ENCODE measurements at places on chromosomes 2 and 18.

DNA sequence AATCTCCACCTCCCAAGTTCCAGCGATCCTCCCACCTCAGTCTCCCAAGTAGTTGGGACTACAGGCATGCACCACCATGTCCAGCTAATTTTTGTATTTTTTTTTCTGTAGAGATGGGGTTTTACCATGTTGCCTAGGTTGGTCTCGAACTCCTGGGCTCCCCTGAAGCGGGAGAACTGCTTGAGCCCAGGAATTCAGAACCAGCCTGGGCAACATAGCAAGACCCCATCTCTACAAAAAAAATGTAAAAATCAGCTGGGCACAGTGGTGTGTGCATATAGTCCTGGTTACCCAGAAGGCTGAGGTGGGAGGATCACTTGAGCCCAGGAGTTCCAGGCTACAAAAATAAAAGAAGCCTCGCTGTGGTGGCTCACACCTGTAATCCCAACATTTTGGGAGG, 12.0 kb upstream of the ZNF532 start:
- no peak for DNase-seq

- DNase-seq: no peak
Measured at GRCh38 chr2:73239776-73240175, 5.7 kb downstream of the CCT7 start.

DNA sequence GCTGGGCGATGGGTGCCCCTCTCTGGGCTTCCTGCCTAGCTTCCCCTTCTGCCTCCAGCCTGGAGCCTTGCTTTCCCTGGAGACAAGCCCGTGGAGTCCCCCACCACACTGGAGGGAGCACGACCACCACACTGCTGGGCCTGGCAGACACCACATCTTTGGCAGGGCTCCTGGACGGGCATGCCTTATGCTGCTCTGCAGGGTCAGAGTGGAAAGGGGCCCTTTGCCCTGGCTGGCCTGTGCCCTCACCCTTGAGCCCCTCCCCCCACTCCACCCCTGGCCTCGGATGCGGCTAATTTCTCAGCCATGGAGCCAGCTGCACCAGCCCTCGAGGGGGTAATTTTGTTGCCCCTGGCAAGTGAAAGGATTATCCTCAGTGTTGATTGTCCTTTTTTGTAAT, 194.5 kb downstream of the LOXHD1 start:
- DNase-seq: no peak

DNA sequence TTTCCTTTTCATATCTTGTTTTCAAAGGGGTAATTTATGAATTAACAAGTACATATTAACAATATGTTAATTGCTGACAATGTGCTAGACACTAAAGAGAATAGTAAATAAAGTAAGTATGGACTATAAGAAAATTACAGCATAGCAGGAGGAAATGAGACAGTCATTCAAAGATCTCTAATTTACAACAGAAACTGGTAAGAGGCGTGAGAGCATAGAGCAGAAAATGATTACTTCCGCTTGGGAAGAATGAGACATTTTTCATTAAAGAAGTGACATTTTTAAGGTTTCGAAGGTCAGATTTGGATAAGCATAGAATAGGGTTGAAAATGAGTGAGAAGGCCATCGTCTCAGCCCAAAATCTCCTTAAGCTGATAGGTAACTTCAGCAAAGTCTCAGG, 184.4 kb upstream of the SESTD1 start:
- no peak for DNase-seq

DNA sequence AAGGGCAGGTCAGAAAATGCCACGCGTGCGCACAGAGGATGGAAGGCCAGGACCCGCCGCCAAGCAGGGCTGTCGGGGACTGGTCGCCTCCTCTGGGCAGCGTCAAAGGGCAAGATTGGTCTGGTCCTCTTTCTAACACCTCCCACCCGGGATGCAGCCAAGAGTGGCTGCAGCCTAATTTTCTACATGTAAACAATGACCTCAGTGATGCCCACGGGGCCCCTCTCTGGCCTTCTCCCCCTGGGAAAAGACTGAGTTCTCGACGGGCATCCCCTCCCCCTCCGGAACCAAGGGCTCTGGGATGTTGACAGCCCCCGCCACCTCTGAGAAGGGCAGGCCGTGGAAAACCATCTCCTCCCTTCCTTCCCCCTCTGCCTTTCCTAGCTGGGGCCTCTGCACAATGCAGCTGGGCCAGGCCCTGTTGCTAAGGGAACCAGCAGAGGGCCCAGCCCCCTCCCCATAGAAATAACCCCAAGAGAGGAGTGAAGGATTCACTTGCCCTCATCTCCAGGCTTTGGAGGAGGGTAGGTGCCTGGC, 80.0 kb upstream of the ZNF532 start:
- DNase-seq: no peak

- DNase-seq: no peak
Measured at GRCh38 chr2:177256026-177256425, 8.5 kb downstream of the NFE2L2 start.

DNA sequence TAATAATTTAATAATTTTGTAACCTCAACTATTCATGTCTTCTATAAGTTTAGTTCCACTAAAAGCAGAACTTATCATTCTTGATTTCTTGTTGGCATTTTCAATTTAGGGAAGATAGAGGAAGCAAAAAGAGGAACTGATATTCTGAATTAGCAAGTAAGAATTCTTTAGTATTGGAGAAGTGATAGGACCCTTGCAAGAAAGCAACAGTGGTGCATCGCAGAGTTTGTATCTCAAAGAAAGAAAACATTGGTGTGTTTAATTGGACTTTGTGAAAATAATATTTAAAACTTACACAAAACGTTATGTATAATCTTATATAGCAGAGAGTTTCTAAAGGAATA, 36.5 kb upstream of the TNFRSF11A start:
- no peak for DNase-seq

GRCh38 chr2:181371195-181371594, 86.0 kb upstream of the ITGA4 start:
- DNase-seq: no peak

DNA sequence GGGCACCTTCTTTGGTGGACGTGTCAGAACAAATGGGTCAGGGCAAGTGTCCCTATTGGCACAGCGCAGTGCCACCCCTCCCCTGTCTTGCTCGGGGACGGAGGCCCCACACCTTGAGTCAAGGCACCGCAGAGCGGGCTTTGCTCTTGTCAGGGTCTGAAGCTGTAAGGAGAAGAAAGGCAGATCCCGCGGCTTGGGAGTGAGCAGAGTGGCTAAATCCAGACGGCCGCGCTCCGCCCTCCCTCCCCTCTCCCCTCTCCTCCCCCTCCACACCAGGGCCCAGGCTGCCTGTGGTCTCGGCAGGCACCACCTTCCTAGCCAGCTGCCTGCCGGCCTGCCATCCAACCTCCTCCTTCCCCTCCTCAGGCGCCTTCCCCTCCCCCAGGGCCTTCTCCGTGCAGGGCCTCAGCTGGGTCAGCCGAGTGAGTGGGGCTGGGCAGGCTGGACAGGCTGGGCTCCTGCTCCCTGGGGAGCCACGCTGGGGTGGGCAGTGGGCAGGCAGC, 25.8 kb downstream of the SPEG start:
- DNase-seq: no peak

DNA sequence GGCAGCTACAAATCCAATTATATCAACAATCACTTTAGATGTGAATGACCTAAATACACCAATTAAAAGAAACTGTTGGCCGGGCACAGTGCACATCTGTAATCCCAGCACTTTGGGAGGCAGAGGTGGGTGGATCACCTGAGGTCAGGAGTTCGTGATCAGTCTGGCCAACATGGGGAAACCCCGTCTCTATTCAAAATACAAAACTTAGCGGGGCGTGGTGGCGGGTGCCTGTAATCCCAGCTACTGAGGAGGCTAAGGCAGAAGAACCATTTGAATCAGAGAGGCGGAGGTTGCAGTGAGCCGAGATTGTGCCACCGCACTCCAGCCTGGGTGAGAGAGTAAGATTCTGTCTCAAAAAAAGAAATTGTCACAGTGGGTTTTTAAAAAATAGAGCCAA, 49.5 kb downstream of the ATL2 start:
- DNase-seq: no peak

- DNase-seq: no peak
Measured at GRCh38 chr2:23078784-23079434, 306.1 kb upstream of the KLHL29 start.

DNA sequence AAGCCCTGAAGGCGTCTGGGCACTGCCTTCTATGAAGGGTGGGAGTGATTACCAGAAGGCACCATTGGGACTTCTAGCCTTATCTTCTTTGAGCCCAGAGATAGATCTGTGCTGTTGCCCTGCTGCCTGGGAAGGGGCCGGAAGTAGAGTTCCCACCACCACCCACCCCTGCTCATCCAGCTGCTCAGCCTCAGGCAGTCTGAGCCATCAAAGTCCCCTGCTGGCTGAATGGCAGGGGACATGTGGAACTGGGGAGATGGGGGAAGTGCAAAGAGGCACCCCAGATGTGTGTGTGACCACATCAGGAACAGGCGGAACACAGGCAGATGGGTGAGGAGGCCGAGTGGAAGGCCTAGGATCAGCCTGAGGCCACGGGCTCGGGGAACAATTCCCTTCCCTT, 3.3 kb upstream of the WNT10A start:
- DNase-seq: no peak

DNA sequence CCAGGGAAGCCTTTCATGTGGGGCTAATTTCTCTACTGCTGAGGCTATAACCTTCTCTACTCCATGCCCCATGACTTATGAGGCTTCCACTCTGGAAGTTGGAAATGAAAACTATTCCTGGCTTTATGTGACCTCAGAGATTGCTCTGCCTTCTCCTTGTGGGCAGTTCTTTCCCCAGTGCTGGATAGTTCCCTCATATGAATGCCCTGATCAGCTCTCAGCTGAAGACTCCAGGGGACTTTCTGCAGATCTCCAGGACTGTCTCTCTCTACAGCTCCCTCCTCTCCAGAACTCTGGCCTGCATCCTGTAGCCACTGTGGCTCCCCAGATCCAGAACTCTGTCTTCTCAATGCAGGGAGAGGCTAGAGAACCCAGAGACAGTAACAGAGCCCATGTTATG, 235.1 kb downstream of the SEPTIN10 start:
- no peak for DNase-seq

GRCh38 chr18:72261590-72261989, 282.6 kb downstream of the CBLN2 start:
- DNase-seq: no peak

GRCh38 chr18:48440924-48441323, 31.7 kb upstream of the ZBTB7C start:
- DNase-seq: no peak

GRCh38 chr2:179250095-179250494, 14.5 kb downstream of the SESTD1 start:
- DNase-seq: no peak

- no peak for DNase-seq
Measured at GRCh38 chr2:105737980-105738657, 6.6 kb upstream of the NCK2 start.

GRCh38 chr2:220006152-220006621, 378.8 kb downstream of the SLC4A3 start:
- no peak for DNase-seq

- DNase-seq: no peak
Measured at GRCh38 chr2:194962254-194962653, 694.8 kb upstream of the SLC39A10 start.

- no peak for DNase-seq
Measured at GRCh38 chr2:212534336-212534735, 4.3 kb downstream of the ERBB4 start.

GRCh38 chr18:56139372-56139771, 499.0 kb downstream of the TXNL1 start:
- DNase-seq: no peak

DNA sequence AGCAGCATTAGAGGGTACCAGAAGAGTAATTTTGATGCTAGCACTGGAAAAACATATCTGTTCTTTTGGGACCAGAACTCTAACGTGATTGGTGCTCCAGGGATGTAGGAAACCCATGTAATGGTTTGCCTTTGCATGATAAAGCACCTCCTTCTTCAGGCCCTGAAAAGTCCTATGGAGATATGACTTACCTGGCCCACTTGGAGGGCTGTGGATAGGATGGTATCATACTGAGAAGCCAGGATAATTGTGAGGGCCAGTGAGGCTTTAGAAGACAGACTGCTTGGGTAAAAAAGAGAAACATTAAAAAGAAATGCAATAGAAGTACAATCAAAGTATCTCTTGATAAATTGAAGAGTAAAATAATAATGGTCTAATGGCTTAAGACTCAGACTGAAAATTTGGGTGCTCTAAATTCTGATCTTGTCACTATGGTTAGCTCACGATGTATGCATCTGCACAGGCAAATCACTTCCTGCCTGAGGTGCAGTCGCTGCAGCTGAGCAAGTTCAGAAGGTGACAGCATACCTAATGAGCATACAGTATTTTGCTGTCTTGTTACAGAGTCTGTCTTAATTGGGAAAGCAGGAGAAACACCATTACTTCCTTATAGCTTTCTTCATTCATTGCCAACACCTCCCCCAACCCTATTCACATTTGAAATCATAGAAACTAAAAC, 371.5 kb downstream of the NUP35 start:
- no peak for DNase-seq

DNA sequence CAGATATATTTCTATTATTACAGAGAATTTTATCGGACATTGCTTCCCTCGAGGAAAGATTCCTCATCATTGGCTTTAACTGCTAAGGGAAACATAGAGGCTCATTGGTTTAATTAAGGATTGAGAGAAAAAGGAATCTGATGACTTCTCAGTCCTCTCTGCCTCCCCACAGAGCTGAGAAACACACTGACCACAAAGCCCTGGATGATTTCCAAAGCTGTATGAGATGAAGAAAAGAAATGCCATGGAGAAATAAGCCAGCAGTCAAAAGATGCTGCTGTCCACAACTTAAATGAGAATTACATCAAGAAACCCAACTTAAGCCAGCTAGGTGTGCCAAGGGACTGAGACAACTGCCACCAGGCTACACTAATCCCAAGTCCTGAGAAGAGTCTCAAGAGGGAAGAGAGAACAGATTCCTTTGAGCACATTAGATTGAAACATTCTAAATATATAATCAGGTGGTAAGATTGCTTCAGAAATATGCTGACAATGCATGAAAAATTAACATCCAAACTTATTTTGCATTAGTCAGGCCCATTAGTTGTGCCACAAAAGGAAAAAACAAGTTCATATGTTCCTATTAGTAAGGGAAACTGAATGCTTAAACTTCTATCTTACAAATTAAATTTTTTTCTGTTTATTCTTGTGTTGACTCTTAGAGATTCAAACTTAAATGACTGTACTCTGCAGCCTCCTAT, 308.1 kb upstream of the CYRIA start:
- DNase-seq: no peak

- DNase-seq: no peak
Measured at GRCh38 chr2:172905937-172906811, 169.5 kb upstream of the MAP3K20 start.

DNA sequence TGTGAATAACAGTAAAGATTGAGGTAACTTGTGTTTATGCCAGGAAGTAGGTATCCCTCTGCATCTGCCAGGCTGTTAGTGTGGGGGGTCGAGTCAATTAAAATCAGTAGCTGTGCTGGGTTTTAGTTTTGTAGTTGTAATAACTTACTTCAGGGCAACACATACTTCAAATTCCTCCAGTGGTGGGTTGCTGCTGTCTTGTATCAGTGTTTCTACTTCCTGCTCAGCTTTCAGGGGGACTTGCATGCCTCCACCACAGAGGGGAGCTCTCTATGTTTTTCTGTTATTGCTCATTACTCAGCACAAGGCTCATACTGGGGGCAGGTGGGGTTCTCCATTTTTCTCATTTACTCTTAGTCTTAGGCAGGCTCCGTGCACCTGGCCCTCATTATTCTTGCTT, 136.8 kb downstream of the CAPN13 start:
- DNase-seq: no peak
